ENCODE measurements at places on chromosomes 16 and 17. TPM values are rescaled to one million over a fixed set of nuclear protein-coding genes. Genes with fewer than 3 reads are reported as not detected.

- no peak overlapping the region for H3K4me3 ChIP-seq
- H3K27ac ChIP-seq = no peak overlapping the region
- H3K4me1 ChIP-seq = peaks cover 2% of the 10 kb centered on the region
- no peaks in the 10 kb centered on the region for H3K36me3 ChIP-seq
- H3K27me3 ChIP-seq = no peaks in the 10 kb centered on the region
These were observed 221.6 kb downstream of the FTO start for GRCh38 chr16:53925526-53925925.

- peak overlapping the region; percentile 75 for H3K4me3 ChIP-seq
- DNase-seq = peak; percentile 41
- no peaks in the 10 kb centered on the region for H3K36me3 ChIP-seq
- H3K27me3 ChIP-seq = no peaks in the 10 kb centered on the region
These were observed 231.5 kb downstream of the MRTFB start for GRCh38 chr16:14302399-14303181.

- DNase-seq = no peak
- H3K27me3 ChIP-seq = no peaks in the 10 kb centered on the region
- H3K4me3 ChIP-seq = no peak overlapping the region
- H3K4me1 ChIP-seq = no peaks in the 10 kb centered on the region
- no peaks in the 10 kb centered on the region for H3K36me3 ChIP-seq
These were observed 26.3 kb downstream of the TXNDC11 start for GRCh38 chr16:11716336-11716735.

- H3K36me3 ChIP-seq = no peaks in the 10 kb centered on the region
- DNase-seq = no peak
These were observed 1.2 kb upstream of the AMFR start for GRCh38 chr16:56426585-56426984.

- no peak overlapping the region for H3K27ac ChIP-seq
- no peaks in the 10 kb centered on the region for H3K27me3 ChIP-seq
- no peaks in the 10 kb centered on the region for H3K36me3 ChIP-seq
These were observed 141.4 kb downstream of the TMEM132E start for GRCh38 chr17:34720760-34721159.

DNA sequence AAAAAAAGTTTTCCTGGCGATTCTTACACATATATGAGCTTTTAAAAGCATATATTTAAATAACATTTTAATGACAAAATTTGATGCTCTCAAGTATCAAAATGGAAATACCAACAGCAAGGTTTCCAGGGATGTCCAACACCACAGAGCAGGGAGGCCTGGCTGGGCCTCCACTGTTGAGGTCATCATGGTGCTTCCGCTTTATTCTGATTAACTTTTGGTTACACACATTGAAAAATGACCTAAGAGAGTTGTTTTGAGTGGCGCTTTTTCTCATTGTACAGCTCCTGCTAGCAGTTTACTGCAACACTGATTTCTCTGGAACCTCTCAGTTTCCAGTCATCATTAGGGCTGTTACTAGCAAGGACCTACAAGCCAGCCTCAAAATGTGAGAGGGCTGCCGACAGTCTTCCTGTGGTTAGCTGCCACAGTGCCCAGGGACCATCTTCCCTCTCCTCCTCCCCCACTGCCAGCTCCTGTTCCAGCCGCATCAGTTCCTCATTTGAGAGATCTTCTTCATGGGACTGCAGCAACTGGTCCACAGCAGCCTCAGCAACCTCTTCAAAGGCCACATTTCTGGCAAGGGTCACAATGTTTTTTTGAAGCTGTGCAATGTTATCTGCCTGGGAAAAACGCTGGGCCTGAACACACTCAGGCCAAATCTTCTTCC, 21.3 kb downstream of the DEF8 start:
- no peaks in the 10 kb centered on the region for H3K27me3 ChIP-seq
- H3K27ac ChIP-seq = no peak overlapping the region
- peaks cover 14% of the 10 kb centered on the region for H3K4me1 ChIP-seq
- no peak for DNase-seq

DNA sequence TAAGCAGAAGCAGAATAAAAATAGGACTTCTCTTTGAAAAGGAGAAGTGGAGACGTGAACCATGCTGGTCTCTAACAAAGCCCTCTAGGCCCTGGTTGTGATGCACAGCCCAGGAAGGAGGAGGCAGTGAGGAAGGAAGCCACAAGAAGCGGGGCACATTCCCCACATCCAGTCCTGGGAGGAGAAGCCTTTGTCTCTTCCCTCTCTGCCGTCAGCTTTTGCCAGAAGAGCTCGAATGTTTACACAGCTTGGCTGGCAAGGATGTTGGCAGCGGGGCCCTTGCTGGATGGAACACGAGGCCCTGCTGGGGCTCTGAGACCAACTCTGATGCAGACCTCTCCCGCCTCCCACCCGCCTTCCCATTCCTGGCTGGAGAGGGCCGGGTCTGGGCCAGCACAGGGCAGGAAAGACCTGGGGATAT, 91.3 kb downstream of the MAF start:
- no peaks in the 10 kb centered on the region for H3K27me3 ChIP-seq
- no peak overlapping the region for H3K27ac ChIP-seq
- DNase-seq = no peak
- H3K36me3 ChIP-seq = no peaks in the 10 kb centered on the region
- no peak overlapping the region for H3K4me3 ChIP-seq

DNA sequence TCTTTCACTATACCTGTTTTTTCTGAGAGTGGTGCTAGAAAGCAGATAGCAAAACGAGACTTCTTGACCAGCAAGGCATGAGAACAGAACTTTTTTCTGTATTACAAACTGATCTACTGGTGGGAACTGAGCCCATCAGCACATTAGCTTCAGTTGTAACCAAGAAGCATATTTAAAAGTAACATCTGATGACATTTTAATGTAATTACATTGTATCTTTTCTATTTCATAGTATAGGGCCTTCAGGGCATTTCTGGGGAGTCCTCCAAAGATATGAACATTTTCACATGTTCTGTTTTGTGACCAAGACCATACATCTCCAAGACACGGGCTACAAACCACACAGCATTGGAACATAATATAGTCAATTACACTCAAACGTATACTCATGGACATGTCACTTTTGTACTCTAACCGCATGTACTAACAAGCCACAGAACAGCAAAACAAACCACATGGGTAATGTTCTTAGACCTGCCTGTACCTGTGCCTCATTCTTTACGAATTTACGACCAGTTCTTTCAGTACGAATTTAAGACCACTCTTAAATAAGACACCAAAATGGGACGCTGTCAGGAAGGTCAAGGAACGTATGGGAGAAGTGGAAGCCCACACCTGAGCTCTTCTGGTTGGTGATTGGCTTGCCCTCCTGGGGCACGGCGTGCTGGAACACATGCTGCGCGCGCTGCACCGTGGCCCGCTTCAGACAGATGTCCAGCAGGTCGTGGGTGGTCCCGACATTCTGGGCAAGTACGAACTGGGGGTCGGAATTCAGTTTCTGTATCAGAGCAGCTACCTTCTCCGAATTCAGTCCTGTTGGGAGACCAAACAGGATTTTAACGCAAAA, 825 bp downstream of the BLMH start:
- H3K27me3 ChIP-seq = no peaks in the 10 kb centered on the region
- H3K36me3 ChIP-seq = no peaks in the 10 kb centered on the region
- peak overlapping the region; percentile 98 for H3K4me3 ChIP-seq
- no peak overlapping the region for H3K27ac ChIP-seq
- H3K4me1 ChIP-seq = no peaks in the 10 kb centered on the region

GRCh38 chr16:28196387-28196987, 15.3 kb downstream of the XPO6 start:
- no peaks in the 10 kb centered on the region for H3K27me3 ChIP-seq
- peaks cover 2% of the 10 kb centered on the region for H3K4me1 ChIP-seq
- no peaks in the 10 kb centered on the region for H3K36me3 ChIP-seq
- DNase-seq = no peak

Gene C17orf100
- polyA plus RNA-seq = 2.0 TPM

Gene MPP2
- polyA plus RNA-seq = 2.9 TPM

Gene FBXO39
- polyA plus RNA-seq = 0.88 TPM

Gene NLRP1
- polyA plus RNA-seq = 45.4 TPM

All from ovary (tissue), 10 donors.